ENCODE measurements at places on chromosomes 6 and 20.

GRCh38 chr6:139855671-139856311 is 481.3 kb upstream of the CITED2 start:
- no peaks in the 10 kb centered on the region for H3K4me1 ChIP-seq
- H3K27ac ChIP-seq = no peak overlapping the region
- no peak for DNase-seq

- no peak overlapping the region for H3K4me3 ChIP-seq
- no peaks in the 10 kb centered on the region for H3K4me1 ChIP-seq
- H3K27me3 ChIP-seq = peaks cover 43% of the 10 kb centered on the region
- H3K27ac ChIP-seq = no peak overlapping the region
- no peaks in the 10 kb centered on the region for H3K36me3 ChIP-seq
Observed at GRCh38 chr20:62482146-62482809, 6.5 kb upstream of the GATA5 start.

GRCh38 chr6:63943826-63944225 is 308.2 kb downstream of the PHF3 start:
- no peaks in the 10 kb centered on the region for H3K27me3 ChIP-seq
- no peaks in the 10 kb centered on the region for H3K4me1 ChIP-seq
- no peak overlapping the region for H3K4me3 ChIP-seq
- H3K36me3 ChIP-seq = no peaks in the 10 kb centered on the region
- DNase-seq = no peak
- no peak overlapping the region for H3K27ac ChIP-seq

- H3K4me1 ChIP-seq = no peaks in the 10 kb centered on the region
- H3K36me3 ChIP-seq = no peaks in the 10 kb centered on the region
- H3K4me3 ChIP-seq = no peak overlapping the region
- no peak overlapping the region for H3K27ac ChIP-seq
Observed at GRCh38 chr6:112251171-112251875, 3.0 kb downstream of the LAMA4 start.

GRCh38 chr6:16413399-16413798 is 175.0 kb downstream of the GMPR start:
- no peaks in the 10 kb centered on the region for H3K4me1 ChIP-seq
- H3K27ac ChIP-seq = no peak overlapping the region
- no peaks in the 10 kb centered on the region for H3K36me3 ChIP-seq
- no peak for DNase-seq

GRCh38 chr6:14626556-14626955 is 509.0 kb downstream of the CD83 start:
- H3K27me3 ChIP-seq = no peaks in the 10 kb centered on the region
- H3K27ac ChIP-seq = no peak overlapping the region
- H3K4me1 ChIP-seq = peaks cover 9% of the 10 kb centered on the region
- no peak for DNase-seq
- H3K36me3 ChIP-seq = no peaks in the 10 kb centered on the region

- H3K27ac ChIP-seq = no peak overlapping the region
- H3K27me3 ChIP-seq = peaks cover 3% of the 10 kb centered on the region
- H3K4me3 ChIP-seq = no peak overlapping the region
- no peaks in the 10 kb centered on the region for H3K4me1 ChIP-seq
- H3K36me3 ChIP-seq = no peaks in the 10 kb centered on the region
- DNase-seq = no peak
Observed at GRCh38 chr20:55678126-55678525, 327.2 kb downstream of the CBLN4 start.

GRCh38 chr6:126788861-126789365 is 329.6 kb upstream of the RSPO3 start:
- no peak overlapping the region for H3K4me3 ChIP-seq
- H3K36me3 ChIP-seq = no peaks in the 10 kb centered on the region
- H3K27me3 ChIP-seq = no peaks in the 10 kb centered on the region
- no peaks in the 10 kb centered on the region for H3K4me1 ChIP-seq
- no peak overlapping the region for H3K27ac ChIP-seq

DNA sequence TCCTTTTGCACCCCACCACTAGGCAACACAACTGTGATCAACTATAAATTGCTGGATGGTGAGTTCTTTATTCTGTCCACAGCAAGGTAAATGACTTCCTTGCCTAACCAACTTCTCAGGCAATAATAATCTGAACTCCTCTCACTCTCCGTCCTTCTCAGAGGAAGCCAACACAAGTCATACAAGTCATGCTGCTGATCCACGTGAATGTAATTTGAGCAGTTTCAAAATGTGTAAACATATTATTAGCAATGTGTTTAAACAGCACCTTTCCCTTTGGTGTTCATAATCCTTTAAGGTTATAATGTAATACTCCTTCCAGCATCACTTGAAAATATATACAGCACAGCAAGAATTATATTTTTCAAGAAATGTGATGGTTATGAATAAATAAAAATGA is 127.9 kb downstream of the QRSL1 start:
- DNase-seq = no peak
- no peaks in the 10 kb centered on the region for H3K4me1 ChIP-seq
- H3K27ac ChIP-seq = no peak overlapping the region
- no peaks in the 10 kb centered on the region for H3K36me3 ChIP-seq
- H3K4me3 ChIP-seq = no peak overlapping the region

DNA sequence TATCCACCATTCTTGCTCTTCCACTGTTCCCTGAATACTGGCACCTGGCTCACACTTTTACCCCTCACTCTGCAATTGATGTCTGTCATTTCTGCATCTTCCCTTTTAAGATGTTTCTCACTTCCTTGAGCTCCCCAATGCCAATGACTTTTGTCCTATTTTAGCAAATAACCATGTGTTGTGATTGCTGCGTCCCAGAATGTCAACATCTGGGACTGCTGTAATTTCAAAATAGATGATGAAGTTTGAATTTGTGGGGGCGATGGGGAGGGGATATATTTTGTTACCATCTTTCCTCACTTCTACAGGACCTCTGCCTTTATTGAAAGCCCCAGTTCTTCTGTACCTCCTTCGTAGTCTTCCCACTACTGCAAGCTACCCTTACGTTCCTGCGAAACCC is 40.0 kb upstream of the ADGRF5 start:
- no peaks in the 10 kb centered on the region for H3K4me1 ChIP-seq
- no peak overlapping the region for H3K27ac ChIP-seq
- no peaks in the 10 kb centered on the region for H3K27me3 ChIP-seq
- no peak for DNase-seq

GRCh38 chr6:26187981-26188635 is 100.9 kb downstream of the HFE start:
- H3K36me3 ChIP-seq = no peaks in the 10 kb centered on the region
- 0 out of 2 replicates have a peak, but pooled peaks cover 2% of the 10 kb centered on the region for H3K4me1 ChIP-seq
- no peaks in the 10 kb centered on the region for H3K27me3 ChIP-seq
- no peak for DNase-seq
- no peak overlapping the region for H3K4me3 ChIP-seq

DNA sequence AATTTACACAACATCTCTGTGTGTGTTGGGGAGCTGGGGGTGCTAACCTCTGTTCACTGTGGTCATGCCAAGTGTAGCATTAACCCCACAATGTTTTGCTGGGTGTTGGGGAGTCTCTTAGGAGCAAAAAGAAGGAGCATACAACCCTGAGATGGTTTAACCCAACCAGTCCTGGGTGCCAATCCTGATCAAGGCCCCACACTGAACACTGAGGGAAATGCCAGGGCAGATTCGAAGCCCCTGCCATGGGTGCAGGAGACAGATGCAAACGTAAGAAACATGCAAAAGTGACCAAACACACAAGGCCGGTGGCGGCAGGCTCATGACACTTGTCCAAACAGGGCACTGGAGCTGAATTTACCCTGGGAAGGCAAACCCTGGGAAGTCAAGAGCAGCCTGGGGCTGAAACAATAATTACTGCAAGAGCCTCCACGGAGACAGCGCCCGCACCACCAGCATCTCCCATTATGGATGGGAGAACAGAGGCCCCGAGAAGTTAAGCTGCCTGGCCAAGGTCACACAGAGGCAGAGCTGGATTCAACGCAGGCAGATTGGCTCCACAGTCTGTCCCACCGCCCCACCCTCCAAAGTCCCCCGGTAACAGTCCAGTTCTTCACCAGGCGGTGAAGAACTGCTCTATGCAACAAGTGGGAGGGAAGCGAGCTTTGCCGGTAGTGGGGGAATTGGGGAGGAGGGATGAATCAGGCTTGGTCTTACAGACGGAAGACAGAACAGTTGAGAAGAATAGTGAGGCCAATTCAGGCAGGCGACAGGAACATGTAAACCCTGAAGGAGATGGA is 8.5 kb downstream of the ACSS1 start:
- peaks cover 57% of the 10 kb centered on the region for H3K36me3 ChIP-seq
- H3K4me1 ChIP-seq = peaks cover 10% of the 10 kb centered on the region

GRCh38 chr6:164337024-164337924 is 922.8 kb downstream of the QKI start:
- H3K4me3 ChIP-seq = no peak overlapping the region
- DNase-seq = no peak
- H3K4me1 ChIP-seq = no peaks in the 10 kb centered on the region
- no peaks in the 10 kb centered on the region for H3K27me3 ChIP-seq

- H3K27ac ChIP-seq = no peak overlapping the region
- no peaks in the 10 kb centered on the region for H3K4me1 ChIP-seq
- no peak overlapping the region for H3K4me3 ChIP-seq
Observed at GRCh38 chr6:109834131-109834530, 143.0 kb downstream of the FIG4 start.

GRCh38 chr20:1810926-1811620 is 84.1 kb upstream of the SIRPA start:
- no peak overlapping the region for H3K27ac ChIP-seq
- H3K36me3 ChIP-seq = no peaks in the 10 kb centered on the region
- no peak for DNase-seq
- H3K4me1 ChIP-seq = peaks cover 11% of the 10 kb centered on the region
- H3K27me3 ChIP-seq = peaks cover 26% of the 10 kb centered on the region
- H3K4me3 ChIP-seq = no peak overlapping the region

GRCh38 chr20:44704551-44704971 is 10.6 kb upstream of the CCN5 start:
- no peak overlapping the region for H3K4me3 ChIP-seq
- DNase-seq = no peak
- H3K27ac ChIP-seq = no peak overlapping the region
- H3K4me1 ChIP-seq = no peaks in the 10 kb centered on the region

- H3K36me3 ChIP-seq = no peaks in the 10 kb centered on the region
- no peaks in the 10 kb centered on the region for H3K4me1 ChIP-seq
- no peak overlapping the region for H3K4me3 ChIP-seq
- no peak overlapping the region for H3K27ac ChIP-seq
- no peak for DNase-seq
Observed at GRCh38 chr20:44461142-44461802, 14.4 kb upstream of the TTPAL start.

DNA sequence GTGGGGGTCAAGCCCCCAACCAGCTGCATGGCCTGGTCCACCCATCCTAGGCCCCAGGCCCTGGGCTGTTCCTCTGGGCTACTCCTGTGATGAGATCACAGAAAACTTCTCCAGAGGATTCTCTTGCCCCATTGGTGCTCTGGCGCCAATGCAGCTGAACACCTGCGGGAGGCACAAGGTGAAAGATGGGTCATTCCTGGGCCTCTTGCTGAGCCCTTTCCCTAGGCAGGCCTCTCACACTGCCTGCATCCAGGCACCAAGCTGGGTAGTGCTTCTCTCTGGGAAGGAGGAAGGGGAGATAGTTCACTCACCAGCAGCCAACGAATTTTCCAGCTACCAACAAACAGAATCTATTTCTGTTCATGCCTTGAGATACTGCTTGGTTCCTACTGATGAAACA is 142.1 kb downstream of the PXDC1 start:
- DNase-seq = no peak
- H3K4me3 ChIP-seq = no peak overlapping the region
- H3K27me3 ChIP-seq = no peaks in the 10 kb centered on the region
- no peaks in the 10 kb centered on the region for H3K4me1 ChIP-seq
- no peak overlapping the region for H3K27ac ChIP-seq

DNA sequence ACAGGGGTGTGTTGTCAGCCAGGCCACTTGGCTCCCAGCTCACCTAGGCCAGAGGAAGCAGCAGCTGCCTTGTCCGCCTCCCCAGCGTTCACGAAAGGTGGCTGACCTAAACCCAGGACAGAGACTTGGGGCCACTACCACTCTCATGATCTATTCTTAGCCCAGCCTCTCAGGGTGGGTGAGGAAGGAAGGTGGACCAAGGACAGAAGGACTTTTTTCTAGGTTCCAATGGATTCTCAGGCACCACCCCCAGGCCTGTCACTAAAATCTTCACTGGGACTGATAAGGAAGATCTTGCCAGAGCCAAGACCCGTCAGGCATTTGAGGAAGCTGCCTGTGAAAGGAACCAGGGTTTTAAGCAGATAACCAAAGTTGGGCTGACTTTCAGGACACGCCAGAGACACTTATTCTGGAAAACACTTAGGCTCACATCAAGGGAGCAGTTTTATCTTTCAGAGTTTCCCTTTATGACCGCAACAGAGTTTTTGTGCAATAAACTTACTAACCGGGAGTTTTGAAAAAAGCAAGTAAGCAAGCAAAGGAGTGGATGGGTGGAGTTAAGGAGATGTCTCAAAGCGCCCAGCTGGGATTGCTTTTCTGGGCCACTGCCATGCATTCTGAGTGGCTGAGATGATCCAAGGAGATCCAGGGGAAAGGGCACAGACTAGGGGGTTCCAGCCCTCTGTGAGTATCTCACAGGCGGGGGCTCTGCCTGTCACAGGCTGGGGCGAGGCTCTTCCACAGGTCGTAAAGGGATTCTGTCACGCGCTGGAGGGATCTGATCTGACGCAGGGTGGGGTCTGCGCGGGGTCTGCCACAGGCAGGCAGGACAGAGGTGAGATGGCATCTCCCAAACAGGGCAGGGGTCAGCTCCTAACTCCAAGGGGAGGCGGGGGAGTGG is 989 bp downstream of the FITM2 start:
- no peaks in the 10 kb centered on the region for H3K27me3 ChIP-seq
- H3K4me3 ChIP-seq = peak overlapping the region; percentile 33

GRCh38 chr20:41242807-41243206 is 74.7 kb downstream of the ZHX3 start:
- H3K4me3 ChIP-seq = no peak overlapping the region
- H3K36me3 ChIP-seq = no peaks in the 10 kb centered on the region
- 0 out of 2 replicates have a peak overlapping the region, but pooled peaks have one; percentile 22 for H3K27ac ChIP-seq
- peak; percentile 36 for DNase-seq

DNA sequence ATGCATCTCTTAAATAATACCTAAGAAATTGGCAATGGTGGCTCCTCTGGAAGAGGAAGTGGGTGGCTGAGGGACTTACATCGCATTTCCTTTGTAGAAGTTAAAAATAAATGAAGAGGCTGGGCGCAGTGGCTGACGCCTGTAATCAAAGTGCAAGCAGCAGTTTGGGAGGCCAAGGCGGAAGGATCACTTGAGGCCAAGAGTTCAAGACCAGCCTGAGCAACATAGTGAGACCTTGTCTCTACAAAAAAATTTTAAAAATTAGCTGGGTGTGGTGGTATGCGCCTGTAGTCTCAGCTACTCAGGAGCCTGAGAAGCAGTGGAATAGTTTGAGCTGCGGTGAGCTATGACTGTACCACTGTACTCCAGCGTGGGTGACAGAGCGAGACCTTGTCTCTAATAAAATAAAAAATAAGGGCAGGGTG is 12.2 kb upstream of the NCOA3 start:
- H3K27ac ChIP-seq = no peak overlapping the region
- peak; percentile 16 for DNase-seq
- H3K27me3 ChIP-seq = no peaks in the 10 kb centered on the region
- peaks cover 6% of the 10 kb centered on the region for H3K4me1 ChIP-seq

Measured in DND-41 (cell line).